A549 treated with Hydrocortisone at 1 μM for 4 hours (cell line): ENCODE measurements at places on chromosomes 2 and 18. TPM values are rescaled to one million over a fixed set of nuclear protein-coding genes. Genes with fewer than 3 reads are reported as not detected.

REG1B gene
- not detected in 5 replicates for total RNA-seq

PTH2R gene
- total RNA-seq: not detected in 5 replicates

LOXHD1 gene
- not detected in 5 replicates for total RNA-seq

CHST9 gene
- total RNA-seq: not detected in 5 replicates

C2orf92 gene
- 0.71 to 1.0 TPM (median 0.83 TPM) in 5 replicates for total RNA-seq

VAMP5 gene
- 0.20 to 0.25 TPM in 2 of 5 replicates, not detected in the others for total RNA-seq

PLB1 gene
- total RNA-seq: 1.5 to 2.6 TPM (median 1.9 TPM) in 5 replicates

CLEC4F gene
- total RNA-seq: not detected in 5 replicates

CTNNA2 gene
- 0.15 to 0.36 TPM (median 0.21 TPM) in 5 replicates for total RNA-seq

LINC00305 gene
- not detected in 5 replicates for total RNA-seq

C1GALT1C1L gene
- total RNA-seq: 2.3 to 2.7 TPM (median 2.6 TPM) in 5 replicates

LIPG gene
- total RNA-seq: 0.09 to 0.34 TPM (median 0.18 TPM) in 5 replicates

INHA gene
- total RNA-seq: 0.35 to 0.58 TPM (median 0.47 TPM) in 5 replicates

ICOS gene
- total RNA-seq: not detected in 5 replicates

DES gene
- total RNA-seq: 0.23 to 0.93 TPM (median 0.51 TPM) in 5 replicates

GNAL gene
- 4.7 to 6.8 TPM (median 5.8 TPM) in 5 replicates for total RNA-seq

NCL gene
- total RNA-seq: 736 to 811 TPM (median 754 TPM) in 5 replicates

RAPGEF4 gene
- 0.07 to 0.31 TPM (median 0.21 TPM) in 5 replicates for total RNA-seq

ITPRIPL1 gene
- total RNA-seq: not detected in 5 replicates

IHH gene
- 0.41 to 0.82 TPM (median 0.59 TPM) in 5 replicates for total RNA-seq

OR6B2 gene
- not detected in 5 replicates for total RNA-seq

MGAT5 gene
- 11.8 to 20.7 TPM (median 15.8 TPM) in 5 replicates for total RNA-seq

L3MBTL4 gene
- total RNA-seq: 0.02 to 0.05 TPM in 2 of 5 replicates, not detected in the others

DSC2 gene
- total RNA-seq: 0.80 to 1.3 TPM (median 0.98 TPM) in 5 replicates

MYO1B gene
- total RNA-seq: 42.1 to 65.9 TPM (median 45.4 TPM) in 5 replicates

DYSF gene
- total RNA-seq: 0.53 to 0.99 TPM (median 0.56 TPM) in 5 replicates

RRM2 gene
- 218 to 262 TPM (median 233 TPM) in 5 replicates for total RNA-seq

CYP1B1 gene
- total RNA-seq: 3.8 to 5.5 TPM (median 5.2 TPM) in 5 replicates

DUSP2 gene
- total RNA-seq: 0.17 to 0.45 TPM (median 0.38 TPM) in 5 replicates

GREB1 gene
- 2.6 to 3.7 TPM (median 3.1 TPM) in 5 replicates for total RNA-seq

RAMP1 gene
- 0.15 TPM in 1 of 5 replicates, not detected in the others for total RNA-seq

ANKRD30B gene
- not detected in 5 replicates for total RNA-seq

MRO gene
- total RNA-seq: 0.15 to 0.31 TPM (median 0.18 TPM) in 5 replicates

LRP1B gene
- under 0.01 TPM in 1 of 5 replicates, not detected in the others for total RNA-seq

ALKAL2 gene
- total RNA-seq: not detected in 5 replicates

MATN3 gene
- 11.9 to 19.5 TPM (median 17.0 TPM) in 5 replicates for total RNA-seq

HRH4 gene
- total RNA-seq: not detected in 5 replicates

ATP6V1C2 gene
- 0.15 to 0.35 TPM (median 0.32 TPM) in 5 replicates for total RNA-seq

RGPD3 gene
- 0.06 to 0.23 TPM (median 0.17 TPM) in 5 replicates for total RNA-seq

SIX2 gene
- 1.5 to 2.1 TPM (median 1.6 TPM) in 5 replicates for total RNA-seq

RNF125 gene
- total RNA-seq: 0.21 to 0.32 TPM (median 0.23 TPM) in 5 replicates

SCN2A gene
- 0.02 to 0.03 TPM in 2 of 5 replicates, not detected in the others for total RNA-seq

ZNF516 gene
- 3.9 to 4.9 TPM (median 4.1 TPM) in 5 replicates for total RNA-seq

SIX3 gene
- 1.9 to 2.9 TPM (median 2.8 TPM) in 5 replicates for total RNA-seq

UNC80 gene
- not detected in 5 replicates for total RNA-seq
